HT-29 (cell line): ENCODE measurements at places on chromosomes 16 and 17. TPM values are rescaled to one million over a fixed set of nuclear protein-coding genes. Genes with fewer than 3 reads are reported as not detected.

The MEFV gene
- total RNA-seq, result 0.13 TPM in 1 of 2 replicates, not detected in the other

The PRSS8 gene
- 116 and 128 TPM in 2 replicates for total RNA-seq

The USP22 gene
- total RNA-seq, result 94.3 and 110 TPM in 2 replicates

The ZP2 gene
- total RNA-seq, result not detected in 2 replicates

The RHBDL3 gene
- total RNA-seq, result not detected in 2 replicates

GRCh38 chr17:35256629-35257028, 13.8 kb downstream of the SLFN5 start:
- DNase-seq, result peak; percentile 79

DNA sequence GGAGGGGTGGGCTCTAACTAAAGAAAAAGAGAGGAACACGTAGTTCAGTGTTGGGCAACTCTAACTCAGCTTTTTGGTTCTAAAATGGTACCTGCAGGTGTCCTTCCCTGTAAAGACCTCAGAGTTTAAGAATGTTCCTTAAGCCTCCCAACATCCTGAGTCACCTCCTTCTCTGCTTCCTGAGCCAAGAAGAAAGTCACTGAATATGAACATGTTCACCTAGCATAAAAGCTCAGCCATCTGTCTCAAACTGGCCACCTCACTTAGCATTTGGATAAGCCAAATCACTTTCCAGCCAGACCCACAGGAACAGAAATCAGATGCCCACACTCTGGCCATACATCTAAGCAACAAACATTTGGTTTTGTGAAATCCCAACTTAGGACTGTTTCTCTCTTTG, 3.7 kb downstream of the TMEM98 start:
- no peak for DNase-seq

- DNase-seq, result no peak
These were observed 8.5 kb downstream of the TUBG1 start for GRCh38 chr17:42617956-42618431.

DNA sequence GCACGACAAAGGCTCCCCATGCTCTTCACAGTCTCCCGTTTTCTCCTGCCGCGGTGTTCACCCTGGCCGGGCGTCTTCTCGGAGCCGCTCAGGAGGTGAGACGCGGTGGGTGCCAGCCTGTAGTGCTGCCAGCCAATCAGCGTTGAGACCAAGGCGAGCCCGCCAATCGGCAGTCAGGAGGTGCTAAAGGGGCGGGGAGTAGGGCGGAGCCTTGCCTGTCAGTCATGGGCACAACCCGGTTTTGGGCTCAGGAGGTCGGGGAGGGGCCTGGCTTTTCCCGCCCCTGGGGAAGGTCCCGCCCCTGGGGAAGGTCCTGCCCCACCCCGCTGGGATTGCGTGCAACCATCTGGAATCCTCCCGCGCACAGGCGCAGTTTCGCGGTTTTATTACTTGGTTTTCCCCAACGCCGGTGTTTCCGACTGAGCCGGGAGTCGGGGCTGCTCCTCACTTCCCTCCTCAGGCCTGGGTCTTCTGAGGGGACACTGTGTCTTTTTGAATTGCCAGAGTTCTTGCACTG, at the start of gene PRDM7:
TSS of gene PRDM7 (minus strand) at position 92 of the 517 bp plus-strand sequence. CDS start 1,421 bp downstream, outside the sequence.
- peak; percentile 99 for DNase-seq

DNA sequence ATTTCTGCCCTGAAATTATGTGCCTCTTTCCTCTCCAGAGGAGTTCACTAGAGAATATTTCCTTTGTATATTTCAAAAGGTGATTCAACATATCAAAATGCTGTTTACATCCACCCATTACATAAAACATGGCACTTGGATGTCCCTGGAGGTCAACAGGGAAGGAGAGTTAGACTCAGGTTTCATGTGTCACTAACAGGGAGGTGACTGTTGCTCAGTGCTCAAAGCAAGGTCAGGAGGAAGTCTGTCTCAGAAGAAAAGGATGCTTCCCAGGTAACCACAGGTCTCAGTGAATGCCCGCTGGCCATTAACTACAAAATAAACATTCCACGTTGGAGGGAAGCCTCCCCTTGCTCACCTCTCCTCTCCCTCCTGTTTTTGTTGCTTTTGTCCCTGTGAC, 198.6 kb downstream of the AXIN2 start:
- peak; percentile 77 for DNase-seq

DNA sequence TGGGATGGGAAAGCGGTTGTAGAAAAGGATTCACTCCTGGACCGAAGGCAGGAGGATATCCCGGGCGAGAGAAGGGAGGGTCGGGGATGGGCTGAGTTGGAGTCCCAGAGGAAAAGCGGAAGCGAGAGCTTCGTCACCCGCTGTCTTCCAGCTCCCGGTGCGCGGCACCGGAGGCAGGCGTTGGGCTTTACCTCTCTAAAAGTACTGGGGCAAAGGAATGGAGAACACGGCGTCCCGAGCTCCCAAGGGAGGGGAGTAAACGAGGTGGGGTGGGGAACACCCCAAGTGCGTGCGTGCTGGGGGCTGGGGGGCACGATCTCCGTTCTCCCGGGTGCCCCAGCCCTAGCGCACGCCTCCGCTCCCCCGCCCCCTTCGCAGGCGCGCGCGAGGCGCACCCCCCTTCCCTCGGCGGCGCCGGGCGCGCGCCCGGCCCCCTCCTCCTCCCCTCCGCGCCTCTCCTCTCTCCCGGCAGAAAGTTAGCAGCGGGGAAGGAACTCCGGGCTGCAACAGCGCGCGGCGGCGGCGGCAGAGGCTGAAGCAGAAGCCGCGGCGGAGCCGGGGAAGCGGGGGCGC, at the start of gene HS3ST4:
TSS of gene HS3ST4 (plus strand) at position 441 of the 573 bp plus-strand sequence.
- no peak for DNase-seq

GRCh38 chr17:82605939-82606600, 42.2 kb downstream of the WDR45B start:
- DNase-seq, result no peak

DNA sequence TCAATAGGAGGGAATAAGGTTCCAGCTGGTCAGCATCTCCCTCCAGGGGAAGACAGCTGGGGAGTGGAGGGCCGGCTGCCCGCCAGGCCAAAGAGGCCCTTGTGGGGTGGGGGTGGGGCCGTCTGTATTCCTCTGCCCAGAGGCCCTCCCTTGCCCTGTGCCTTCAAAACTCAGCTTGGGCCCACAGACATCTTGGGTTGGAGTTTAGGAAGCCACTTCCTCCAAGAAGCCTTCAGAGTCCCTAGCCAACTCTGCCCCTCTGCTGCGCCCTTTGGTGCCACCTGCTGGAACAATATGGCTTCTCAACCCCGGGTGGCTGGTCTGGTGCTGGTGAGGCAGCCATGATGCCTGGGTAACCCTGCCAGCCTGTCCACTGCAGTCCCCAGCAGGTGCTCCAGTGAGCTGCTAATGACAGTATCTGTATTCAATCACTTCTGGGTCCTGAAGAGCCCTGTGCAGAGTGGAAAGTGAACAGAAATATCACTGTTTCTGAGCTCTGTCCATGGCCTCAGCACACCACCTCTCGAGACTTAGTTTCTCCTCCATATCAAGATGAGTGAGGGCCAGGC, 16.7 kb downstream of the HSD11B2 start:
- peak; percentile 51 for DNase-seq

GRCh38 chr17:44033861-44034408, 19.2 kb upstream of the TMEM101 start:
- no peak for DNase-seq
